Effector memory CD8-positive, alpha-beta T cell (primary cell): ENCODE measurements at places on chromosomes 16 and 17.
A peak's percentile ranks its signal among the peaks of the same experiment; 100 is the strongest.

DNA sequence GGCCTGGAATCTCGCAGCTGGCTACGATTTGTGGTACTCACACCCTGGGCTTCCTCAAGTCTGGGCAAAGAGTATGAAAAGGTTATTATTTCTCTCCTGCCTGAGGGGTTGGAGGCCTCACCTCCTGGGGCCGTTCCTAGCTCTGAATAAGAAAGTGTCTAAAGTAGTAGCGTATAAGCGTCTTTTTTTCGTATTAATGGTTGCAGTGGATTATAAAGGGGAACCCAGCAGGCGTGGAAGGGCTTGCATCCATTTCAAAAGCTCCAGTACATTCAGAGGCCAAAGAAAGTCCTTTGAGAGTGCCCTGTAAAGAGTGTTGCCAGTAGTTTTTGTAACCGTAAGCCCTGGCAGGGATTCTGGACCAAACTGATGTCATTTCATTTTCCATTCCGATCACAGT, 72.2 kb upstream of the MPHOSPH6 start:
- peaks cover 48% of the 10 kb centered on the region for H3K27me3 ChIP-seq
- no peaks in the 10 kb centered on the region for H3K36me3 ChIP-seq
- no peaks in the 10 kb centered on the region for H3K4me1 ChIP-seq
- no peak overlapping the region for H3K27ac ChIP-seq
- no peak for DNase-seq
- H3K4me3 ChIP-seq: no peak overlapping the region

- H3K4me1 ChIP-seq: peaks cover 6% of the 10 kb centered on the region
- H3K27ac ChIP-seq: no peak overlapping the region
- no peaks in the 10 kb centered on the region for H3K36me3 ChIP-seq
- DNase-seq: no peak
- H3K27me3 ChIP-seq: peaks cover 100% of the 10 kb centered on the region
Observed at GRCh38 chr16:86576591-86577313, 1.6 kb upstream of the FOXL1 start.

DNA sequence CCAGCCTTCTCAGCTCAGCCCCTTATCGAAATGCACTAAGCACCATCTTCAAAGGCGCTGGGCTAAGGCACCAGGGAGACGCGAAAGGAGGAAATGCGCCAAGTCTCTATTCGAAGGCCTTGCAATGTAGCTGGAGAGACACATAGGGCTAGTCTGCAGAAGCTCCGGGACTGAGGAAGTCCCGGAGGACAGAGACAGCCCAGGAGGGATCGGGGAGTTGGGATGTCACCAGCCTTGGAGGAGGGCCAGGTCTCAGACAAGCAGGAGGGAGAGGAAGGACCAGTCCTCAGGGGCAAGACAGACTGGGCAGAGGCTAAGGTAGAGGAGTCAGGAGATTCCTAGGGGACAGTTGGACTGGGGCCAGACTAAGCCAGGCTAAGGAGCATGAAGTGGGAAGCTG, 8.5 kb downstream of the C17orf100 start:
- peaks cover 4% of the 10 kb centered on the region for H3K36me3 ChIP-seq
- no peak overlapping the region for H3K4me3 ChIP-seq
- H3K4me1 ChIP-seq: peaks cover 20% of the 10 kb centered on the region

- peak overlapping the region; percentile 53 for H3K4me3 ChIP-seq
- no peaks in the 10 kb centered on the region for H3K27me3 ChIP-seq
- H3K27ac ChIP-seq: no peak overlapping the region
- DNase-seq: no peak
- H3K36me3 ChIP-seq: peaks cover 51% of the 10 kb centered on the region
Observed at GRCh38 chr17:79832218-79833109, 6.8 kb downstream of the CBX4 start.

- peak overlapping the region; percentile 69 for H3K27ac ChIP-seq
- DNase-seq: no peak
- H3K4me3 ChIP-seq: no peak overlapping the region
- H3K4me1 ChIP-seq: peaks cover 31% of the 10 kb centered on the region
- H3K27me3 ChIP-seq: no peaks in the 10 kb centered on the region
Observed at GRCh38 chr17:30148376-30148775, 31.8 kb downstream of the NSRP1 start.

- no peaks in the 10 kb centered on the region for H3K4me1 ChIP-seq
- H3K27ac ChIP-seq: no peak overlapping the region
- no peaks in the 10 kb centered on the region for H3K27me3 ChIP-seq
- DNase-seq: no peak
- no peak overlapping the region for H3K4me3 ChIP-seq
- peaks cover 11% of the 10 kb centered on the region for H3K36me3 ChIP-seq
Observed at GRCh38 chr16:17162560-17162959, 308.2 kb downstream of the XYLT1 start.

DNA sequence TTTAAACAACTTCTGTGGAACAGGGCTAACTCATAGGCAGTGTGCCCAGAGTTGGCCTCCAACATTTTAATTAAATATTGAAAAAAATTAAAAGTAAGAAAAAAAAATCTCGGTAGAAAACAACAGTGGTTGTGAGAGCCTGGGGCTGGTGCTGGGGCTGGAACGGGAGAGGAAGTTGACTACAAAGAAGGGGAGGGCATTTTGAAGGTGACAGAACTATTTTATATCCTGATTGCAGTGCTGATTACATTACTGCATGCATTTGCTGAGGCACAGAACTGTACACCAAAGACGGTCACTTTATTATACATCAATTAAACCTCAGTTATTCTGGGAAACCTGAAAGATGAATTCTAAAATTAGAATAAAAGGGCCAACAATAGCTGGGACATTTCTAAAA, 142.5 kb downstream of the PARN start:
- H3K4me1 ChIP-seq: peaks cover 33% of the 10 kb centered on the region
- no peak for DNase-seq
- no peak overlapping the region for H3K4me3 ChIP-seq
- H3K27ac ChIP-seq: no peak overlapping the region
- no peaks in the 10 kb centered on the region for H3K27me3 ChIP-seq

DNA sequence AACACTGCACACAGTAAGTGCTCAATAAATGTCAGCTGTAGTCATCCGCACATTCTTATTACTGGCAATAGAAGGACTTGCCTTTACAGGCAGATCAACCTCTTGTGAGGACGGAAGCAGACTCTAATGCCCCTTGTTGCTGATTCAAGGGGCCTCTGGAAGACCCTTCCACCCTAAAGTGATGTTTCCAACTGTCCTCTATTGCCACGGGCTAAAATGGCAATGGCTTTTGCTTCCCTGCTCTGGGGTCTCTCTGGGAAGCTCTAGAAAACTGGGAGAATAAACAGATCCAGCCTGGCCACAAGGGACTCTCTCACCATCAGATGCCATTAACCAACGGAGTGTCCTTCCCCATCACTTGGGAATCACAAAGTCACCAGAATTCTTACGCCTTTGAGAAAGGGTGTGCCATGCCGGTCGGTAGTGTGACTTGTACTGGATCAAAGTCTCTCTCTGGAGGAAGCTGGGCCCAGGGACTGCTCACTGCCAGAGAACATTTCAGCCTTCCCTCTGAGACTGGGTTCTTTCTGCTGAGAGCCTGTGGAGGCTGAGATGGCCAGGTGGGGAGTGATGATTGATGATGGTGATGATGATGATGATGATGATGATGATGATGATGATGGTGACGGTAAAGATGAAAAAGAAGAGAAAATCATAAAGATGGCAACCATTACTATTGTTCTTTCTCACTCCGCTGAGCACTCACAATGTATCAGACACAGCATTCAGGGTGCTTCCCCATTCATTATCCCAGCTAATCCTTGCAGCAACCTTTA, 146.8 kb downstream of the CYLD start:
- peaks cover 2% of the 10 kb centered on the region for H3K4me1 ChIP-seq
- no peak overlapping the region for H3K27ac ChIP-seq
- DNase-seq: no peak
- H3K36me3 ChIP-seq: no peaks in the 10 kb centered on the region
- H3K27me3 ChIP-seq: peaks cover 41% of the 10 kb centered on the region

- H3K36me3 ChIP-seq: peaks cover 5% of the 10 kb centered on the region
- no peak for DNase-seq
- H3K27me3 ChIP-seq: peaks cover 45% of the 10 kb centered on the region
- no peak overlapping the region for H3K27ac ChIP-seq
Observed at GRCh38 chr16:85761861-85762260, 11.0 kb upstream of the C16orf74 start.

GRCh38 chr16:70428178-70428998, 10.5 kb downstream of the ST3GAL2 start:
- no peaks in the 10 kb centered on the region for H3K27me3 ChIP-seq
- no peaks in the 10 kb centered on the region for H3K36me3 ChIP-seq
- DNase-seq: no peak
- peaks cover 31% of the 10 kb centered on the region for H3K4me1 ChIP-seq
- H3K4me3 ChIP-seq: peak overlapping the region; percentile 34

DNA sequence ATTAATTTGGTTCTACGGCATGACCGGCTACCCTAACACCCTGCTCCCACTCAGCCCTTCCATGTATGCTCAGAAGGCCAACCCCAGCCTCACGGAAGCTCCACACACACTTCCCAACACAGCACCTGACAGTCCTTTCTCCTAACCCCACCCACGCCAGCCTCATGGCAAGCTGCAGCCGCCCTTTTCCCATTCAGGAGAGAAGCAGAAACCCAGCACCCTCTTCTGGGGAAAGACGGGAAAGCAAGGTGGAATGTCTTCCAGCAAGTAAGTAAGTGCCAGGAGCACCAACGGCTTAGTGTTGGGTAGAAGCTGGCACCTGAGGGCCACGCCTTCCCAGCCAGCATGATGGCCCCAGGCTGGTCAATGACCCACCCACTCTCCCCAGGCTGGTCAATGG, 32.1 kb downstream of the ABR start:
- no peak overlapping the region for H3K4me3 ChIP-seq
- H3K36me3 ChIP-seq: peaks cover 6% of the 10 kb centered on the region
- no peaks in the 10 kb centered on the region for H3K27me3 ChIP-seq
- H3K4me1 ChIP-seq: peaks cover 2% of the 10 kb centered on the region

DNA sequence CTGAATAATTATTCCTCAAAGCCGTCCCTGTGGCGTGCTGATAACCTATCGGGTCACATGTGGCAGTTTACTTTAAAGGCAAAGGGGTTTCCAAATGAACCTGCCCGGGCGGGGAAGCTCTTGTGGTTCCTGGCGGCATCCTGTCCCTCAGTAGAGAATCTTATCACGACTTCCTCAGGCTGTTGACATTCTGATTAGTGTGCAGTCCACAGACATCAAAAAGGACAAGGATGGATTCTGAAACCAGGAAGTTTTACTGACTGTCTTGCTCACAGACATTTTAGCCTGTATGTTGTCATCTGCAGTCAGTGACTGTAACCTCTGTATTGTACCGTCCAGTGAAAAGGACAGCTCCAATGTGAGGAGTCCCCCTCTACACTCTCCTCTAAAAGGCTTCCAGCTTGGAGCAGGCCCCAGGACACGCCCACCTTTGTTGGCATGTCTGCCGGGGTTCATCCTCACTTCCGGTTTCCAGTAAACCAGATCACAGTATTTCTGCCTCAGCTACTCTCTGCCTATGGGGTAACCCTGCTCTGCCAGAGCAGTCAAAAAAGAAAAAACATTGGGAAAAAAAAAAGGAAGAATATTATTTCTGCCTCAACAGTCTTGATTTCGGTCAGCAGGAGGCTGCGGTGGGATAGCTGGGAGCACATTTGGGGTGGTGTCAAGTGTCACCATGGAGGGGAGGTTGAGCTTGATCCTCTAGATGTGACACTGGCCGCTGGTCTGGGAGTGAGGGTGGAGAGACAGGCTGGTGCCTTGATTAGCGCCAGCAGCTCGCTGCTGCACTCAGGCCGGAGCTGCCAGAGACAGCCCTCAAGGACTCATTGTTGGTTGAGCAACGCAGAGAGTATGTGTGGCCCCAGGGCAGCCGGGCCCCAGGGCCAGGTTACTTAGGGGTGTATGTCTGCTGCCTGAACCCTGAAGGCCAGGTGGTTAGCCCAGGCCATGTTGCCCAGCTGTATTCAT, 89.0 kb upstream of the DNAH17 start:
- peak overlapping the region; percentile 39 for H3K4me3 ChIP-seq
- peaks cover 23% of the 10 kb centered on the region for H3K4me1 ChIP-seq
- peak overlapping the region; percentile 90 for H3K27ac ChIP-seq
- peak; percentile 37 for DNase-seq
- H3K36me3 ChIP-seq: peaks cover 33% of the 10 kb centered on the region
- no peaks in the 10 kb centered on the region for H3K27me3 ChIP-seq

GRCh38 chr17:16418685-16419068, 3.3 kb downstream of the TRPV2 start:
- H3K27ac ChIP-seq: peak overlapping the region; percentile 98
- peak overlapping the region; percentile 97 for H3K4me3 ChIP-seq
- H3K36me3 ChIP-seq: peaks cover 72% of the 10 kb centered on the region
- H3K27me3 ChIP-seq: no peaks in the 10 kb centered on the region

DNA sequence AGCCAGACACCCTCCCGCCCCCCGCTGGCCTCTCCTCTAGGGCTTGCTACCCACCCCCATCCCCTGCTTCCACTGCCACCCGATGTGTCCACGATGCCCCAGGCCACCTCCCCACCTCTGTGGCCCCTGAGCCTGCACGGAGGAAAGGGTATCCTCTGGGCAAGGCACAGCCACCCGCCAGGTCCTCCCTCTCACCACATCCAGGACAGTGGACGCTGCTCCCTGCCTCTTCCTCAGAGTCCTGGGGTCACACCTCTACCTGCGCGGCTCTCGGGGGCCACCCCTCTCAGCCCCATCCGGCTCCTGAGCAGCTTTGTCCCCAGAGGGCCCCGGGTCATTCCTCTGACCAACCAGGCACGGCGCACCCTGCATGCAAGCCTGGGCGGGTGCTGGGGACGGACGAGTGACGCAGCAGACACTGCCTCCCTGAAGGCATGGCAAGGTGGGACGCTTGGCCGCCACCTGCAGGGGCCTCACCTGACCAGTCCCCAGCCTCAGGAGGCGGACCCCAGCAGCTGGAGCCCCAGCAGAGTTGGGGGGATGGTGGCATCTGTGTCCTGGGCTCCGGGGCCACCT, 24.8 kb downstream of the FLYWCH1 start:
- H3K4me1 ChIP-seq: peaks cover 3% of the 10 kb centered on the region
- DNase-seq: no peak
- H3K36me3 ChIP-seq: peaks cover 55% of the 10 kb centered on the region
- no peaks in the 10 kb centered on the region for H3K27me3 ChIP-seq

GRCh38 chr17:51035431-51035830, 85.2 kb downstream of the SPAG9 start:
- no peak overlapping the region for H3K4me3 ChIP-seq
- no peak for DNase-seq
- H3K27me3 ChIP-seq: no peaks in the 10 kb centered on the region
- H3K4me1 ChIP-seq: peaks cover 7% of the 10 kb centered on the region
- no peak overlapping the region for H3K27ac ChIP-seq

GRCh38 chr16:69796285-69797118, 34.4 kb downstream of the WWP2 start:
- H3K36me3 ChIP-seq: peaks cover 31% of the 10 kb centered on the region
- no peaks in the 10 kb centered on the region for H3K4me1 ChIP-seq
- H3K4me3 ChIP-seq: no peak overlapping the region

DNA sequence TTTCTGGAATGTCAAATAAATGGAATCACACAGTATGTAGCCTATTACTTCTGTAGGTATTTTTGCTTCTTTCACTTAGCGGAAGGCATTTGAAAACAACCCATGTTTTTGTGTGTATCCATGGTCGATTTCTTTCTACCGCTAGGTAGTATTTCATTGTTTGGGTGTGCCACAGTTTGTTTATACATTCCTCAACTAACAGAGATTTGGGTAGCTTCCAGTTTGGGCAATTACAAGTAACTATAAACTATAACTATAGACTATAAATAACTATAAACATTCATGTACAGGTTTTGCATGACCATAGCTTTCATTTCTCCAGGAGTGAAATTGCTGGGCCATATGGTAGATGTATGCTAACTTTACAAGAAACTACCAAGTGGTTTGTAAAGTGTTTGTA, 40.1 kb downstream of the LYRM9 start:
- no peak for DNase-seq
- no peak overlapping the region for H3K27ac ChIP-seq
- H3K4me1 ChIP-seq: peaks cover 2% of the 10 kb centered on the region
- H3K27me3 ChIP-seq: peaks cover 38% of the 10 kb centered on the region
- H3K4me3 ChIP-seq: no peak overlapping the region
- H3K36me3 ChIP-seq: no peaks in the 10 kb centered on the region
